ENCODE measurements at places on chromosomes 2 and 18.

GRCh38 chr2:126302043-126302442, 353.9 kb upstream of the GYPC start:
- no peaks in the 10 kb centered on the region for H3K4me1 ChIP-seq
- H3K27me3 ChIP-seq = peaks cover 3% of the 10 kb centered on the region
- DNase-seq = no peak

DNA sequence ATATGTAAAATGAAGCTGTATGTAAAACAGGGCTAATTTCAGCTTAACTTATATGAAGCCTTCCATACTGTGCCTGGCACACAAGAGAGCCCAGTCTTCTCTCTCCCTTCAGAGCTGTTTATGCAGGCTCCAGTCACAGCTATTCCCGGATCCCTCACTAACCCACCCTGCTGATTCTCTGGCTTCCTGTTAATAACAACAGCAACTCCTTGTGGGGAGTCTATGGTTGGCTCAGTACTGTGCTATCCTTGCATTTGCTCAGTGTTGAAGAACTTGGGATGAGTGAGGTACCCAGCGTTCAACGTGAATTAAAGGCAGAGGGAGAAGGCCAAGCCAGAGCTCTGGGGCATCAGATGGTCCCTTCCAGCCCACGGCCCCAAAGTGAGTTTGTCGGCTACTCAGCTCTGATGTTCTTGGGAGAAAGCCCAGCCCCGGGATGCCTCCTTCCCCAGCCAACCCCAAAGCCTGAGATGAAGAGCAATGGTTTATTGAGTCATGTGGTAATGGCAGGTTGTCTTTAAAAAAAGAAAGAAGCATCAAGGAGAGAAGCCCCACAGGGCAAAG, 43.2 kb downstream of the PSD4 start:
- H3K4me1 ChIP-seq = peaks cover 9% of the 10 kb centered on the region
- no peaks in the 10 kb centered on the region for H3K27me3 ChIP-seq
- no peak overlapping the region for H3K27ac ChIP-seq
- H3K4me3 ChIP-seq = no peak overlapping the region
- no peak for DNase-seq
- no peaks in the 10 kb centered on the region for H3K36me3 ChIP-seq

DNA sequence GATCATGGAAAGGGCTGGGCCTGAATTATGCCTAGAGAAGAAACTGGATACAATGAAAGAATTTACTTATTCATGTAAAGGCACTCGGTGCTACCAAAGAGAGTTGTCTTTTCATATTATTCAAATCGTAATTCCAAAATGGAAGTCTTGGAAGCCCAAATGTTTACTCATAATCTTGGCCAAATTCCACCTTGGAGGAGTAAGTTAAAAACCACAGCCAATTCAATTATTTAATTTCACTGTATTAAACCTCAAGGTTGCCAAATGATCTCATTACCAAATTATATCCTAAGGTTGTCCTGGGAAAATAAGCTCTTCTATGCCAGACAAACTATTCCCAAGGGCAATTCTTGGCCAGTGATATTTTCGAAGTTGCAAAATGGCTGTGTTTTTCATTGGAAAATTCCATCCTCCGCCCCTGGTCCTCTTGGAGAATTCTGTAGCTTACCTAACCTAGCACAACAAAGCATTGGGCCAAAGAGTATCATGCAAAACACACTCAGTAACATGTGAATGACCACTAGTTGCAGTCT, 11.1 kb upstream of the VPS4B start:
- DNase-seq = no peak
- H3K27ac ChIP-seq = no peak overlapping the region
- no peak overlapping the region for H3K4me3 ChIP-seq
- H3K27me3 ChIP-seq = no peaks in the 10 kb centered on the region
- H3K36me3 ChIP-seq = no peaks in the 10 kb centered on the region

GRCh38 chr2:67881816-67882215, 181.0 kb downstream of the C1D start:
- H3K27me3 ChIP-seq = no peaks in the 10 kb centered on the region
- no peaks in the 10 kb centered on the region for H3K36me3 ChIP-seq
- H3K4me1 ChIP-seq = no peaks in the 10 kb centered on the region
- no peak for DNase-seq

GRCh38 chr2:165693838-165694237, 100.2 kb downstream of the GALNT3 start:
- H3K4me1 ChIP-seq = no peaks in the 10 kb centered on the region
- no peak overlapping the region for H3K4me3 ChIP-seq
- H3K27me3 ChIP-seq = no peaks in the 10 kb centered on the region
- H3K27ac ChIP-seq = no peak overlapping the region

DNA sequence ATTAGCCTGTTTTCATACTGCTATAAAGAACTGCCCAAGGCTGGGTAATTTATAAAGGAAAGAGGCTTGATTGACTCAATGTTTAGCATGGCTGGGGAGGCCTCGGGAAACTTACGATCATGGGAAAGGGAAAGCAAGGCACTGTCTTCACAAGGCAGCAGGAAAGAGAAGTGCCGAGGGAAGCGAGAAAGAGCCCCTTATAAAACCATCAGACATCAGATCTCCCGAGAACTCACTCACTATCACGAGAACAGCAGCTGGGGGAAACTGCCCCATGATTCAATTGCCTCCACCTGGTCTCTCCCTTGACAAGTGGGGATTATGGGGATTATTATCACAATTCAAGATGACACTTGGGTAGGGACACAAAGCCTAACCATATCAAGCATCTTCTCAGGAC, 23.3 kb downstream of the RHOB start:
- DNase-seq = no peak
- no peak overlapping the region for H3K4me3 ChIP-seq
- H3K27me3 ChIP-seq = no peaks in the 10 kb centered on the region
- H3K4me1 ChIP-seq = no peaks in the 10 kb centered on the region
- H3K36me3 ChIP-seq = no peaks in the 10 kb centered on the region

DNA sequence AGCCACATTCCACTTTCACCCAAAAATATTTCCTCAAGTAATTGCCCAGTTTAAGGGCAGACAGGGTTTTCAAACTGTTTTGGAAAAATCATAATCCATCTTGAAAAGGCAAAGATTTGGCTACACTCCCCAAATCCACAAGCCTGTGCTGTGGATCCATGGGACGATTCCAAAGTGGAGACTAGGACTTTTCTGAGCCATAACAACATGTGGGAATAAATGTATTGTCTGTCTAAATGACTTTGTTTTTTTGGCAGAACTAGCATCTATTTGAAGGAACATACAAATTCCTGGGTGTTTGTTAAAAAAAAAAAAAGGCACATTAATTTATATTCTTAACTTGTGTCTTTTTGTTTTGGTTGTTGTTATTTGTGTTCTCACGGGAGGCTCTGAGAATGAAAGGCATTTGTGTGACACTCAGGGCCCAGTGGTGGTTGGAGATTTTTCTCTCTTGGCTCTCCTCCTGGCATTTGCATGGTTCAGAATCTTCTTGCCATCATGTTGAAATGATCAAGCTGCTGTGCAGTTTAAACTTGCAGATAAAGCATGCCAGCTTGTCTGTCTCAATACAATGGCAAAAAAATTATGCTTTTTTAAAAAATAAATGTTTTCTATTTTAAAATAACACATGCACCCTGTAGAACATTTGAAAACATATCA, 277.4 kb downstream of the EN1 start:
- no peaks in the 10 kb centered on the region for H3K27me3 ChIP-seq
- H3K36me3 ChIP-seq = no peaks in the 10 kb centered on the region
- H3K4me3 ChIP-seq = no peak overlapping the region
- no peak overlapping the region for H3K27ac ChIP-seq
- no peaks in the 10 kb centered on the region for H3K4me1 ChIP-seq

Data from CD8-positive, alpha-beta memory T cell (primary cell).